ENCODE measurements at places on chromosomes 2 and 18.

DNA sequence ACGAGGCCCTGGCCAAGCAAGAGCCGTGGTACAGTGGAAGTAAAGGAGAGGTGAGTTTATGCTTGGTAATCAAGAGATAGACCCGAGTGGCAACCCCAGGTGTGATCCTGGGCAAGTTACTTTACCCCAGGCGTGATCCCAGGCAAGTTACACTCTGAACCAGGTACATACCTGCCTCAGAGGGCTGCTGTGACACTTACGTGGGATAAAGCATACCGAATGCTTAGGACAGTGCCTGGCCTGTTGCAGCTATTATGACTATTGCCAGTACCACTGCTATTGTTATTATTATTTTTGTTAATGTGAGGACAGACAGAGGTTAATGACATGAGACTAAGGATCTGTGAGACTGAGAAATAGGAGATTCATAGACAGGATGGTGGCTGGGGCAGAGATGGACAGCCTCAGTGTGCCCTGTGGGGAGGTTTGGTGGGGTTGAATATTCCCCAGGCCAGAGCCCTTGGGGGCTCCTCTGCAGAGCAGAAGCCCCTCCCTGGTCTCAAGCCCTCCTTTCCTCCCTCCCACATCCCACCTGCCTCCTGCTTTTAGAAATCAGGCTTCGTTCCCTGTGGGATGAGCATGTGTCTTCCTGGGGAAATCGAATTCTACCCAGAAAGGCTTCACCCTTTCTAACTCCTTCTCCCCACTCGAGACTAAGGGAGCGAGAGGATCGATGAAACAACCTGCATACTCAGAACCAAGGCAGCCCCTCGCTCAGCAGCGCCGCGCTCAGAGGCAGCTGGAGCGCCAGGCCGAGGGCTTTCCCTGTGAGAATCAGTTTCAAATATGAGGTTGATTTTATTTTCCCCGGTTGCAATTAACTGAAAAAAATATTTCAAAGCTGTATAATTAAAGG is 62.0 kb upstream of the SIX3 start:
- no peak for DNase-seq

- no peak for DNase-seq
These were observed 65.9 kb downstream of the EDAR start for GRCh38 chr2:108923019-108923700.

DNA sequence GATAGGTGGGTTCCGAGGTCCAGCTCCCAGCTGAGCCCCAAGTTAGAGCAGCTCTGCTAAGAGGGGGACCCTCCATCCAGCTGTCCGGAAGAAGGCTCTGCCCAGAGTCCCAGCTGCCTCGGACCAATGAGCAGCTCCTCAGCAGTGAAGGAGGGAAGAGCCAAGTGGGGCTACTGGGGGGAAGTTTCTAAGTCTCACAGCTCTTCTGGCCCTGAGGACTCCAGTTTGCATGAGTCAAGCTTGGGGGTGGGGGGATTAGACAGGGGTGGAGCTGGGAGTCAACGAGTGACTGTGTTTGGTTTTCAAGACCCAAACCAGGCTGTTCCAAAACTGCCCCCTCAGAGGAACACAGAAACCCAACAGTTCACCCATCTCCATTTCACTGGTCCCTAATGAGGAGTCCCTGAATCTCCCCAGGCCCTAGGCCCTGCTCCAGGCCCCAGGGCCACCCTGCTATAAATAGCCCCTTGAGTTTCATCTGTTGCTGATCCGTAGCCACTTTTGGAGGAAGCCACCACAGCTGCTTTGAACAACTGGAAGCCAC is 100.9 kb downstream of the TNS1 start:
- DNase-seq = no peak

DNA sequence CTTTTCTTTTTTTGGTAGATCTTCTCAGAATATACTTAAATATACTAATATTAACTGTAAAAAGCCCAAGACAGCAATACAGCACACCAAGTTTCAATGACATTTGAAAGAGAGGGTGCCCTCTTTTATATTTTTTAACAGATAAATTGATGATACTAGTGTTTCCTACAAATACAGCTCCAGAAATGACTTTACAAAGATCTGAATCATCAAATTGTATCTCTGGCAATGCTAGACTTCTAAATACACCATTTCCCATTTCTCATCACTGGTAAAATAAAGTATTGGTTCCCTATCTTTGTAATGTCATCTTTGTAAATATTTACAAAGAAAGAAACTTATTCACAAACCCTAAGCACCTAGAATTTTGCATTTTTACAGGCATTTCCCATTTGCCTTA is 281.3 kb downstream of the EXOC6B start:
- no peak for DNase-seq

- no peak for DNase-seq
These were observed 506.6 kb downstream of the NR4A2 start for GRCh38 chr2:155825876-155826275.

DNA sequence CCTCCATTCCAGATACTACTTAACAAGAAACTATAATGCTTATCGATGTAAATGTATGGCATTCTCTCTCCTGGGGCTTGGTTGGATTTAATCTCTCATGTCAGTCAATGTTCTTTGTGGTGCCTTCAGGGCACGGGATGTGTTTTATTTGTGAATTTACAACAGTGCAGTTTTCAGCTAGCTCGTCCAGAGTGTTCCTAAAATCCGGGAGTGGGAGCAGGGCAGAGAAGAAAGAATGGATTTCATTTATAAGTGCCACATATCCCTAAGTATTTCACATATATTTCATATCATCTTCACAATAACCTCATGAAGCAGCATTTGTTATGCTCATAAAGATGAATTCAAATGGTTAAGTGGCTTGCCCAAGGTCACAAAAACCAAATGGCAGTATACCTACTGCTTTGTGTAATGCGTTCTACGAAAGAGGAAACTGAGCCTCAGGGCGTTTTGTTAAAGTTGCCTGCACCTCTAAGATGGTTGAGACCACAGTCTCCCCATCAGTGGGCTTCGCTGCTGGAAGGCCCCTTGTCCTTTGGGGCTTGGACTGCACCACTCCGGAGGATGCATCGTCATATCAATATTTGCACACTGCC is 134.7 kb upstream of the MGAT5 start:
- no peak for DNase-seq

- no peak for DNase-seq
These were observed 269.3 kb upstream of the NCKAP5 start for GRCh38 chr2:133837441-133838094.

GRCh38 chr18:62196980-62197379 is 9.9 kb downstream of the RELCH start:
- DNase-seq = no peak

GRCh38 chr2:230153390-230153976 is 66.3 kb downstream of the SP110 start:
- no peak for DNase-seq

DNA sequence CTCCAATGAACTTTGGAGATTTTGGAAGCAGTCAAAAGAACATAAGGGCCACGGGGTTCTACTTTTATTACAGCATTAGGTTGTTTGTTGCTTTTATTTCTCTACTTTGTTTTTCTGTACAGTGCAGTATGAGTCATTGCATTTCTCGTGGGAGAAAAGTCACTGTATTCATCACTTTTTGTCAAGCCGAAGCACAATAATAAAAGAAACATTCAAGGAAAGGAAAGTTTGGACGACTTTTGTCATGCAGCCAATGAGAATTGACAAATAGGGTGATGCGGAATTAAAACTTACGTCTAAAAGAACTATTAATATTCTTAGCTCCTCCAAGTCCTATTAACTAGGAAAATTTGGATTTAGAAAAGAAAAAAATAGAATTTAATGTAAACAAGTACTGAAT is 209.9 kb downstream of the TMEM182 start:
- DNase-seq = no peak

DNA sequence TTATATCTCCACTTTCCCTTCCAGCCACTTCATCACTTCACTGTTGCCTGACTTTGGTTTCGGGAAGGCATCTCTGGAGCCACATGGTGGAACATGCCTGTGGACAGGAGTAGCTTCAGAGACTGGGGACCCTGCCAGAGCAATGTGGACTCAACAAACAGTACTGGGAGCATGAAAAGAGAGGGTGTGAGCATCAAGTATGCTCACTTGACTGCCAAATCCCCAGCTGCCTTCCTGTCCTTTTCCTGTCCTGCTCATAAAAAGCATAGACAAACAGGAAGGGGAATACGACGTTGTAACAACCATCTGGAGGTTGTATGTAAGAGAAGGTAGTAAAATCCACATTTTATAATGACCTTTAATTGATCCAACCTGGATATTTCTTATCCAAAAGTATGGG is 61.3 kb upstream of the CSRNP3 start:
- DNase-seq = no peak

GRCh38 chr2:207409517-207409916 is 120.2 kb upstream of the CREB1 start:
- DNase-seq = no peak

DNA sequence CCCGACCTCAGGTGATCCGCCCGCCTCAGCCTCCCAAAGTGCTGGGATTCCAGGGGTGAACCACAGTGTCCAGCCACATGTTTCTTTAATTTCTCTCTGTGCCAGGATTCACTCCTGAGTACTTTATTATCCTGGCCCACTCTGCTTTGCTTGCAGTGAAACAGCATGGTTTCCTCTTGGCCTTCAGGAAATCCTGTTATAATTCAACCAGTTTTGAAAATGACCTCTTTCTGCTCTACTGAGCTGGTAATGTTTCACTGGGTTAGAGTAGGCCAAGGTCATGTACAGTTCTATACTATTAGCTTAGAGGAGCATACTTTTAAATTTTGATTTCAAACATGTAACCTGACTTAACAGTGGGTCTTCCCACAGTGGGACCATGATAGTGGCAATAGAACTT is 90.6 kb upstream of the PELI1 start:
- DNase-seq = no peak

DNA sequence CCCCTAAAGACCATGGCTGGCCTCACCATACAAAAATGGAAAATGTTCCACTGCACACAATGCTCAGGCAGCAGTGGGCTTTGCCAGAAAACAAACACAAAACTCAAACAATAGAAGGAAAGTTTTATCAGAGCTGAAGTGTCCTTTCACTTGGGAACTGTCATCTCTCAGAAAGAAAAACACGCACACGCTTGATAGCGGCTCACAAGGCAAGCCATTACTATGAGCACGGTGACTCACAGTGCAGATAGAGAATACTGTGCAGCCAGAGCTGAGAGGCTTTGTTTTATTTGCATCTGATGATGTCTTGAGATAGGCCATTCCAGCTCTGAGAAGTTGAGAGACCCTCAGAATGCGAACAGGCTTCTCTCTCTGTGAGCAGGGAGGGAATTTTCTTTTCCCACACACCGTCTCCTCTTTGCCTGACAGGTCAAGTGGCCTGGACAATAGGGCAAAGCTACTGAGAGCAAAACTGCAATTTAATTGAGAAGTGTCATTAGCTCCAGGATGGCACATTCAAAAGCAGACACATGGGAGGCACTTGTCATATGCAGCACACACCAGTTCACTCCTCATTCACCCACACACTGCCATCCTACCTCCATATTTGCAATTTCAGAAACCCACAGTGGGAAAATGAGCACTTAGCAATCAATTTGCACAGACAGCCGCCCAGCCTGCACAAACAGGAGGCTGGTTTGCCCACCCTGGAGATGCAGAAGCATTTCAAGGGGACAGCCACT is 236.6 kb downstream of the SS18 start:
- DNase-seq = no peak

DNA sequence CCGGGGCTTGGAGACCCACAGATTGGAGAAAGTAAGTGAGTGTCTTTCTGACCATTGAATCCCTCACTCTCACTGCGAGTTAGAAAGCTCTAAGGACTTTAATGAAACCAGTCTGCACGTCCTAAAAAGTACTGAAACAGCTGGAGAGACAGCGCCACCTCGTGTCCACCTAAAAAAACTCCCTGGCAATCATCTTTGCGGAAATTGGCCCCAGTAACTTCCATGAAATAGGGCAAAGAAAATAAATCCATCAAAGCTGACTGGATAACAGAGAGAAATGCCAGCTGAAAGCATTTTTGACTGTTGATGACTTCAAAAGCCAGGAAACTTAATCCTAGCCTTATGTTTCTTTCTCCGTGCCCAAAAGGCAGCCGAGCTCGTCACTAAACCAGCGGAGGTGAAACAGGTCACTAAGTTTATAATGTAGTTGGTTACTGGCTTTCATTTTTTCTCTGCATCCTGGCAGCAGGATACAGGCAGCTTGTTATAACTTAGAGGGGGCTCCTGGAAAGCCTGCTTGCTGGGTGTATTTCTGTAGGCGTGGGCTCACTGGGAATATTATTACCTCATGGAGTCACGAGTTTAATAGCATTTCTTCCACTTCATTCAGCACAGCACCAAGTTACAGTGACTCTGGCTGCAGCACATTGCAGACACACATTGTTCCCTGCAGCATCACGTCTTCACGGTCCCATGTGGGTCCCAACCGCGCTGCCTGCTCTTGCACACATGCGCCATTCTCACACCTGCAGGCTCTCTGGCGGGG is 266.5 kb downstream of the HRH4 start:
- DNase-seq = peak; percentile 68

GRCh38 chr2:27990030-27990590 is 99.6 kb downstream of the BABAM2 start:
- no peak for DNase-seq

GRCh38 chr2:207990784-207991183 is 34.5 kb downstream of the PLEKHM3 start:
- DNase-seq = no peak

GRCh38 chr18:9874728-9875127 is 11.0 kb upstream of the TXNDC2 start:
- DNase-seq = no peak

DNA sequence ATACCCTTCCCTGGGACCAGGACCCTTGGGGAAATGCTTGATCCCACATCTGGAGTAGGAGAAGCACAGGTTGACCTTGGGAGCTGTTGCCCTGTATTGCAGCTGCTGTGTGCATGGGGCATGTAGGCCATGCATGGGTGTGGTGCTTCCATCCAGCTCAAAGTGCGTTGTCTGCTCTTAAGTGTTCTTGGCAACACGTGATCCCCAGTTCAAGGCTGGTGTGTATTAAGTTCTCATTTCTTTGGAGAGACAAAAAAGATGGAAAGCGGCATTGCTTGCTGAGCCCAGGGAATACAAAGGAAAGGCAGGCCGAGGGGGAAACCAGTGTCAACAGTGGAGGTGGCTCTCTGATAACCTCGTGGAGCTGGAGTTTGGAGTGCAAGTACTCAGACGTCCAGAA is 110.7 kb downstream of the RTP5 start:
- no peak for DNase-seq

DNA sequence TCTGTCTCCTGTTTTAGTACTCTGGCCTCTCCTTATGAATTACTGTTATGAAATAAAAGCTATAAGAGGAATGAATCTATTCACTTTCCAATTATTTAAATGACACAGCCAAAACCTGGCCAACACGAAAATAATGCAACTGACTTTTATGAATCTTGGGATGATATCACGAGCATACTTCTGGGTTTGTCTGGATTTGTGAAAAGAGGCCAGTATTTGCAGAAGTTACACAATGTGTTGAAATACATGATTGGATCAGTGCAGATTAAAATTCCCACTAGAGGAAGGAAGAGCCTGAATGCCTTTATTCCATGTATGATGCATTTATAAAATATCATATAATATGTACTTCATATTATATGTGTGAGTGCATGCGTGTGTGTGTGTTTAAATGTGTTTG is 418.2 kb downstream of the GRB14 start:
- no peak for DNase-seq
